Keratinocyte (primary cell): ENCODE measurements at places on chromosomes 11 and 22. TPM values are rescaled to one million over a fixed set of nuclear protein-coding genes. Genes with fewer than 3 reads are reported as not detected.

- DNase-seq = no peak
Observed at GRCh38 chr11:119012629-119013170, 5.4 kb downstream of the RPS25 start.

DNA sequence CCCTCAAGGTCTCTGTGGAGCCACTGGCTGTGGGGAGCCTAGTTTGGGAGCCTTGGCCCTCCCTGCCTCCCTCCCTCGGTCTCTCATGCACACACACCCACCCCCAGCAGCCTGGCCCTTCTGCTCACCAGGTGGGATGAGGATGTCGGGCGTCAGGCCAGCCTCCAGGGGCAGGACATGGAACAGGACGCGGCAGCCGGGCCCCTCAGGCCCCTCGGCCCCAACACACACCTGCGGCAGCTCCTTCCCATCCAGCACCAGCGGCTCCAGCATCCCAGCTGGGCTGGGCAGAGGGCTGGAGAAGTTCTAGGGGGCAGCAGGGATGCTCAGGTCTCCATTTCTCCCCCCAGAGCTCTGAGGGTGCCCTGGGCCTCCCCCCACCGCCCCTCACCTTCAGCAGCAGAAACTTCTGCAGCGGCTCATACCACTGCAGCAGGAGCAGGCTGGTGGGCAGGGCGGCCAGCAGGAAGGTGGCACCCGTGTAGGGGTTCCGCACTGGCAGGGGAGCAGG is 11.2 kb downstream of the MAP4K2 start:
- no peak for DNase-seq

The RANGAP1 gene
- polyA plus RNA-seq = 85.9 to 119 TPM (median 108 TPM) in 3 replicates

DNA sequence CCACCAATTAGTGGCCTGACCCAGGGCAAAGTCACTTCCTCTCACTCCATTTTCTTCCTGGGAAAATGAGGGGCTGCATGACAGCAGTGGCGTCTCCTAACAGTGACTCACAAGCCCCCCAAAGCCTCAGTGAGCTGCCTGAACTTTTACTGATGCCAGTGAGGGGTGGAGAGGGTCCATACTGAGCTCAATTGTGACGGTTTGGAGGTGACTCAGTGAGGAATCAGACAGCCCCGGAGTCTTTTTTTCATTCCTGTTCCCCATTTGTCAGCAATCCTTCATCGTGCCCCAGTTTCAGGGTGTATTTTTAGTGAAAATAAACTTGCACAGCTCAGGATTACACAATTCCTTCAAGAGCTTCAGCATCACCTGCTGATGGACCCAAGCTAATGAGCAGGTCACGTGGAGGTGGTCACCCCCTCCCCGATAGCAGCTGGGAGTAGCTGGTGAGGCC is 30.1 kb upstream of the RASD2 start:
- DNase-seq = no peak

DNA sequence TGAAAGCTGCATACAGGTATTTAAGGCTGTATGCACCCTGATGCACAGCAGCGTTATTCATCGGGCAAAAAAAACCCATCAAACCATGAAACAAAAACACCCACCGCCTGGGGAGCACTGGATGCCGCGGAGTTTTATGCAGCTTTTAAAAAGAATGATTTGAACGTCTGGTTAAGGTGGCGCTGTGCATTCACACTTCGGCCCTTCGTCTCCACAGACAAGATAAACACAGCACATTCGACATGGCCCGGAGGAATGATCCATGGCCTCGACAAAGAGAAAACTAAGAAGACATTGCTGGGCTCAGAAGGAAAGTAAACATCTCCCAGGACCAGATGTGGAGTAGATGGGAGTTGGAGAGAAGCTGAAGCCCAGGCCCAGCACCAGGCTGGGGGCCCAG is 40.8 kb upstream of the GAL start:
- DNase-seq = no peak

- no peak for DNase-seq
Observed at GRCh38 chr11:92589512-92589911, 364.9 kb downstream of the FAT3 start.

GRCh38 chr22:41474872-41475451 is 6.0 kb downstream of the ACO2 start:
- DNase-seq = no peak

DNA sequence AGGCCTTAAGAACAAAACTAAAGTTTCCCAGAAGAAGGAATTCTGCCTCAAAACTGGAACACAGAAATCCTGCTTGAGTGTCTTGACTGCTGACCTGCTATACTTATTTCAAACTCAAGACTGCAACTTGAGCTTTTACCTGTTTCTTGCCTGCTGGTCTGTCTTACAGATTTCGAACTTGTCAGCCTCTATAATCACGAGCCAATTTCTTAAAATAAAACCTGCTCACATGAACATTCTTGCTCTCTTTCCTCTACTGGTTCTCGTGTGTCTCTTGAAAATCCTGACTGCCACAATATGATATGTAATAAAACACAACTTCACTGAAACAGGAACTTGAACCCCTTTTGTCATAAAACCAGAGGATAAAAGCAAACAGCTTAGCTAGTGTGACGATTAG is 13.9 kb downstream of the PATL1 start:
- DNase-seq = no peak

The RTN4RL2 gene
- 0.03 to 0.12 TPM in 2 of 3 replicates, not detected in the other for polyA plus RNA-seq

DNA sequence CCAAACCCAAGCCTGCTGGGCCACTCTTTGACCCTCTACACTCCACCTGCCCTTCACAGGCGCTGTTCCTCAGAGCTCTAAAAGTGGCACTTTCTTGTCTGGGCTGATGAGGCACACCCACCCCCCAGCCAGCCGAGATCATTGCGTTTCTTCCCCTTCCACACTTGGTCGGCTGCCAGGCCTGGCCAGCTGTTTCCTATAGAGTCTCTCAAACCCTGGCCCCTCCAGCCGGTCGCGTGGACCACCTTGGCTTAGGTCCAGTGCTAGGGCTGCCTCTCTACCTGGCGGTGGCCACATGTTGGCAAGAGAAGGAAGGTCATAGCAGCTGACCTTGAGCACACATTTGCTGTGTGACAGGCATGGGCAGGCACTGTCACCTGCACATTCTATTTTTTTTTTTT is 60.6 kb downstream of the PPP6R2 start:
- DNase-seq = no peak

DNA sequence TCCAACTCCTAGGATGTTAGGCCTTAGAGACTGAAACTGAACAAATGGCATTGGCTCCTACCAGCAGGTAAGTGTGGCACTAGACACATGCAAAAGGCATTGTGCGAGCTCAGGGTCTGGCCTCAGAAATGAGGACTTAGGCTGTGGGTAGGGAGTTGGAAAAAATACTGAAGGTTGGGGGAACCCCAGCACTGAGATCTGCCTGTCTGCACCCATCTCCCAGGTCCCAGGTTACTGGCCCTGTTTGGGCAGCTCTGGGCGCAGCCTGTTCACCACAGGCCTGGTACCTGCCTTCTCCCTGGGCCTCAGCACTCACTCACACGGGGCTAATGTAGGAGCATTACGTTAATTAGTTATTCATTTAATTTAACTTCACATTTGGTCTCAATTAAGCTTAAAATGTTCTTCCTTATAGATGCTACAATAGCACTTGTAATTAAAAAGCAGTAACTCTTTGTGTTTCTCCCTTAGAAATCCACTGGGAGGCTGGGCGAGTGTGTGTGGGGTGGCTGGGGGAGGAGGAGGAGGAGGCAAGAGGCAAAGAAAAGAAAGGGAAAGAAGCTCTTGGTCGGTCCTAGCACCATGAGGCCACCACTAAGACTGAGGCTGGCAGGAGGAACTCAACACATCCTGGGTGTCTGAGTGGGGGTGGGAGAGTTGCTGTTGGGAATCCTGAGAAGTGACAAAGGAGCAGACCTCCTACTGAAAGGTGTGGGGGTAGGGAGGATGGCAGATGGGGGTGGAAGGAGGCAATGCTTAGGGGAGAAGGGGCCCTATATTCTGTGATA is 19.4 kb downstream of the TMEM218 start:
- DNase-seq = no peak

The RAB38 gene
- polyA plus RNA-seq = 87.1 to 147 TPM (median 146 TPM) in 3 replicates

The PRR5L gene
- polyA plus RNA-seq = 14.0 to 20.1 TPM (median 15.7 TPM) in 3 replicates

GRCh38 chr11:2419638-2420501 is 19.3 kb downstream of the TSSC4 start:
- DNase-seq = no peak

DNA sequence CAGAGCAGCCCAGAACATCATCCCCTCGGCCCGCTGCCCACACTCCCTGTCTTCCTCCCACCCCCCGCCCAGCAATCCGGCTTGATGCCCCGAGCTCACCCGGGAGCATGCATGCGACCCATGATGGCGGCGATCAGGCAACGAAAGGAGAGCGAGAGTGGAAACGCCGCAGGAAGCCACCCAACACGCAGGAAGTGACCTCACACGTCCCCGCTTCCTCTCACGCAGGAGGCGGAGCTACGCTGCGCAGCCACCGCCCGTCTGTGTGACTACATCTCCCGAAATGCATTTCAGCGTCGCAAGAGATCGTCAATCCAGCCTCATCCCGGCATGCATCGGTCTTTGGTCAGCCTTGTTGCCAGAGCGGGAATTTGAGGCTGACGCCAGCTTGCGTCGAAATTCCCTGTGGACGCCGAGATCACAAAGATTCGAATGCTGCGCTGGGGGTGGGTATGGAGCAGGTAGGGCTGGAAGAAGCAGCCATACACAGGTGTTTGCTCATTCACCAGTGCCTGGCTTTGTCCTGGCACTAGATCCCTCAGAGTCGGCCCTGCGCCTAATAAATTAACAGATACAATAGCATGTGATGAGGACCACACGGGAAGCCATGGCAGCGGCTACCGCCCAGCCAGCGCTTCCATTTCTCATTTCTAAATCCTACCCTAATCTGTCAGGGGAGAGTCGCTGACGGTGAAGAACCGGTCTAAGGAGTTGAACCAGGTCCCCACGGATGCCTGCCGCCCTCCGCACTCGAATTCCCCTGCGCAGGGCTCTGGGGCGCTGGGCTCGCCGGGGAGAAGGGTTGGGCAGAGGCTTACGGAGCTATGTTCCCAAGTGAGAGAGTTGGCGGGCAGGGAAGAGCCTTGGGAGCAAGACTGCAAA is at the start of gene RPS13:
Gene RPS13, minus strand, starts transcription at position 148 of the 882 bp plus-strand sequence. Its CDS starts 26 bp downstream, at position 122.
- DNase-seq = peak; percentile 90

- DNase-seq = no peak
Observed at GRCh38 chr22:21919526-21920307, 32.9 kb downstream of the PPM1F start.

The YPEL1 gene
- polyA plus RNA-seq = 0.03 to 0.05 TPM in 2 of 3 replicates, not detected in the other

DNA sequence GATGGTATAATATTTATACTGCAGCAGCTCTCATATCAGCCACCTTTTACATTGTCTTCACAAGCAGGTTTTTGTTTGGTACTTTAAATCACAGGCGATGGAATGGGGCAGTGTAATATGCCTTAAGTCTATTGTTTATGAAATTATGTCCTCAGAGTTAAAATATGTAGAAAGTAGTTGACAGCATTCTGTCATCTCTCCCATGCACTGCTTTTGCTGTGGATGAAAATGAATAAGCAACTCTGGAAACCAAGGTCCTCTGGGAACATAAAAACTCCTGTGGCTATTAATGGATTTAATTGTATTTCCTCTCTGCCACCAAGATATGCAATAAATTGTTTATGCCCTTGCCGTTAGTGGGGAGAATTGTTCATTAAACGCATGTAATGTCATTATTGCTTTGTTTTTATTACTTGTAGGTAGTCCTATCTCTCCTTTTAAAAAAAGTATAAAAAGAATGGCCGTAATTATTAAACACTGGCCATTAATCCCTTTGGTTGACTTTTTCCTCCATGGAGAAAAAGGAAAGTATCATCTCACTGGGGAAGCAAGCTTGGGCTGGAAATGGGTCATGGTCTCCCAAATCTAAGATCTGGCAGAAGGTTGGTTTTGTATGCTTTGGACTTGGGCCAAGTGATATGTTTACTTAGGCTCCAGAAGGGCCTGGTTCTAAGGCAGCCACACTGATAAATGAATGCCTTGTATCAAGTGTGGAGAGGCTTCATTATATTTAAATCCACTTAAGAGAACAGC is 13.1 kb downstream of the PACS1 start:
- DNase-seq = no peak

The HTR3A gene
- polyA plus RNA-seq = not detected in 3 replicates

DNA sequence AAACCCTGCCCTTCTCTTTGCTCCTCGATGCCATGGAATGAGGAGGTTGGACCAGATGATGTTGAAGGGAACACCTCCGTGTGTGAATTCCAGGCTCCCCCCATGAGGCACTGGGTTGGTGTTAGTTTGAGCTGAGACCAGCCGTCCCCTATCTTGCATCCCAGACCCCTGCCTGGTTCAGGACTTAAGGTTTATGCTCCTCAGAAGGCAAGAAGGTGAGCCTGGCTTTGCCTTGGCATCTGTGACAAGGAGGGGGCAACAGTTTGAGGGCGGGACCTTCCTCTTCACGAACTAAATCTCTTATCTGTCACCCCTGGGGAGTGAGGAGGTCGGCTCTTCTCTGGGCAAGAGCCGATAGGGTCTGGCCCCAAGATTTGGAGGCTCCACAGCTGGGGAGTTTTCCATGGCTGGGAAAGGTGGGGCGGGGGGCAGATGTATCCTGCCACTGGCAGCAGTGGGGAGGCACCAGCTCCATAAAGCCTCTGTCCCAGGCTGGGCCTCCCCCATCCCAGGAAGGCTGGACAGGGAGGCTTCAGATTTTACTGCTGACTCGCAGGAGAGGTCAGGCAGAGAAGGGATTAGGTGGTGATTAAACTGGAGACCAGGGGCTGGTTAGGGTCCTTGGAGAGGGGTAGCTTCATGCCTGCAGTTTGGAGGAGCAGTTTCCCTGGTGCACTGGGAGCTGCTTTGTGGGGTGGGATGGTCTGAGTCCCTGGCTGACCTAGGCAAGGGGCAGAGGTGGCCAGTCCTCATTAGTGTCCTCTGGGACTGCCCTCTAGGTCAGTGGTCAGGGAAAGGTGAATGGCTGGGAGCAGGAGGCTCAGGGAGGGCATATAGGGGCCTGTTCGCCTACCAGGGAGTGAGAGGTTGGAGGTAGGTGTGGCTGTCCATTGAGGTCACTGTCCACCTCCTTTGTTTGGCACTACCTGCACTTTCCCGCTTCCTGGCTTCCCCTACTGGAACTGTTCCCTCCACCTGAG is 1.1 kb downstream of the SEC14L2 start:
- DNase-seq = no peak

- no peak for DNase-seq
Observed at GRCh38 chr11:57637626-57638004, 12.1 kb downstream of the YPEL4 start.

- no peak for DNase-seq
Observed at GRCh38 chr22:40855979-40856512, 393 bp downstream of the ST13 start.

The OSM gene
- polyA plus RNA-seq = not detected in 3 replicates

DNA sequence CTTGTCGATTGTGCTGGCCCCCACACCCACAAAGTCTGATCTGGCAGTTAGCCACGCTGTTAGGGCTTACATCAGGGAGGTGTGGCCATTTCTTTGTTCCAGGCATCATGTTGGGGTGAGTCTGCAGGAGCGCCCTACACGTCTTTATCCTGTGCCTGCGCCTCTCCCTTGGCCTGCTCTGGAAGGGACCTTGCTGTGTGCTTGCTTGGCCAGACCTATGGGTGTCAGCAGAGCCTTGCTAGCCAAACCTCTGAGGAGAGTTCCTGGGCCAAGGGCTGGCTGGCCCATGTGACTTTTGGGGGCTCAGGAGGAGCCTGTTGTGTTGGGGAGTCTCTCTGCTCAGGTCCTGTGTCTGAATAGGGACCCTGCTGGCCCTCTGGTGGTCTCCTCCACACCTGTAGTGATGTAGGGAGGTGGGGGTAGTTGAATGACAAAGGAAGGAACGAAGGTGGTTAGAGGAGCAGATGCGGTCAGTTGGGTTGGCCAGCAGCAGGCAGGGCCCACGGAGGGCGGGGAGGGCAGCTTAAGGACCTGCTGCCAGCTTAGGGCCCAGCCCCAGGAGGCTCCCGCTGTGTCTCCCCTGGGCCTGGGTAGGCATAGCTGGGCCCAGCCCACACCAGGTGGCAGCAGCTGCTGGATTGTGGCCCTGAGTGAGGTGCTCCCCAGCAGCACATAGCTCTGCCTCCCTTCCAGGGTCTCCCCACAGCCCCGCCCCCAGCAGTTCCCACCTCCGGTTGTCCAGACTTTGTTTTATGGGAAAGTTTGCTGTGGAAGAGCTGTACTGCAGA is 7.9 kb downstream of the PPIL2 start:
- DNase-seq = no peak
